Stimulated activated CD8-positive, alpha-beta memory T cell treated with anti-CD3 and anti-CD28 coated beads, Interleukin-7, amount 100 ng/mL, for 4 hours (primary cell): ENCODE measurements at places on chromosomes 3 and 15.

DNA sequence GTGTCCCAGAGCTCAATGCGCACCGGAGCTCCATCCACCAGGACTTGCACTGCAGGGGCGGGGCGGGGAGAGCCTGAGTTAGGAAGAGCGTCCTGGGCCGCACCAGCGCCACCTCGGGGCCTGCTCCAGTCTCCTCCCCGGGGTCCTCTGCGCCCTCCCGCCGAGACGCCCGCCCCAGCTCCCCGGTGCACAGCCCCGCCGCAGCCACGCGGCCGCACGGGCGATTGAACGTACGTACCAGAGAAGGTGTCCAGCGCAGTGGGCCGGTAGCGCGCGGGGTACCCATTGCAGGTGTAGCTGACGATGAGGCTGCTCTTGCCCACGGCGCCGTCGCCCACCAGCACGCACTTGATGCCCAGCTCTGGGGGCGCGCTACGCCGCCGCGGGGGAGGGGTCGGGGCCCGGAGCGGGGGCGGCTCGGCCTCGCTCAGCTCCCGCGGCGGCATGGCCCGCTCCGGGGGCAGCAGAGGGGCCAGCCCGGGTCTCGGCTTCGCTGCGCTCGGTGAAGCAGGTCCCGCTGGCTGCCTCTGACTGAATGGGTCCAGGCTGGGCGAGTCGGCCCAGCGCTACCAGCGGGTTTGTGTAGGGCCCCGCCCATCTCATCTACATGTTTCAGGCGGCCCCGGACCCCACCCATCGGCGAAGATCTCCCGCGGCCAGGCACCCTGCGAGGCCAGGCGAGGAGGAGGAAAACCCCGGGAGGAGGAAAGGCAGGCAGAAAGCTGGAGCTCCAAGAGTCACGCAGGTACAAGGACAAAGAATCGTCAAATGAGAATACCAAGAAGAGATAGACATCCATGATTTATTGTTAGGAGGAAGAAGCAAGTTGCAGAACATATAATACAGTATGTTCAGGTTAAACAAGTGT lies at the start of gene RHOV:
TSS of gene RHOV (minus strand) at position 541 of the 868 bp plus-strand sequence. CDS start at position 446, 95 bp downstream.
- DNase-seq: peak; percentile 47

DNA sequence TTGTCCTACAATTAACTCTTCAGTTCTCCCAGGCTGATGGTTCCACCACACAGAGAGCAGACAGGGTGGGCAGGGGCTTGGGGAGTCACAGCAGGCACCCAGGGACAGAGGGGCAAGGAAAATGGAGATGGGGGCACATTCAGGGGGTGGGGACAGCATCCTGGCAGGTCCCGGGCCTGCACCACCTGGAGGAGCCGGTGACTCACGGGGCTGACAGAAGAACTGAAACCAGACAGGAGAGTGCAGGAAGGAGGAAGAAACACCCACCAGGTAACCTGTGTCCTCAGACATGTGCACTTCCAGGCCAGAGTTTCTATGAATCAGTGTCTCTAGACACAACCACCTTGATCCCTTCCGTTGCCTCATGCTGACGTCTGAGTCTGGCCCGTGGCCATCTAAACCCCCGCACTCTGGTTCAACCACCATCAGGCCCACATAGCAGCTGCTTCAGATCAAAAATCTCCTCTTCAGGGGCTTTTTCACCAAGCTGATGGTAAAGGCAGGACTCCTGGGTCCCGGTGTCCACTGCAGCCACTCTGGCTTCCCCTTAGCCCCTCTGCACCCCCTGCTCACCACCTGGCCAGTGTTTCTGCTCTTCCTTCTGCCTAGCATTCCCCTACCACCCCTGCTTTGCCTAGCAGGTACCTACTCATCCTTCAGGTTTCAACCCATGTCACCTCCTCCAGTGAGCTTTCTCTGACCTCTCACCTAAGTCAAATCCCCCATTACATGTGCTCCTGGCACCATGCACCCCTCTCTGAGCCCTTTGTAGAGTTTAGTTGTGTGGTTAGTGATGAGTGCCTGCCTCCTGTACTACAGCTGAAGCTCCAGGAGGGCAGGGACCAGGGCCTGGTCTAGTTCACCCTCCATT lies 16.5 kb upstream of the CYP11A1 start:
- peak; percentile 81 for DNase-seq

DNA sequence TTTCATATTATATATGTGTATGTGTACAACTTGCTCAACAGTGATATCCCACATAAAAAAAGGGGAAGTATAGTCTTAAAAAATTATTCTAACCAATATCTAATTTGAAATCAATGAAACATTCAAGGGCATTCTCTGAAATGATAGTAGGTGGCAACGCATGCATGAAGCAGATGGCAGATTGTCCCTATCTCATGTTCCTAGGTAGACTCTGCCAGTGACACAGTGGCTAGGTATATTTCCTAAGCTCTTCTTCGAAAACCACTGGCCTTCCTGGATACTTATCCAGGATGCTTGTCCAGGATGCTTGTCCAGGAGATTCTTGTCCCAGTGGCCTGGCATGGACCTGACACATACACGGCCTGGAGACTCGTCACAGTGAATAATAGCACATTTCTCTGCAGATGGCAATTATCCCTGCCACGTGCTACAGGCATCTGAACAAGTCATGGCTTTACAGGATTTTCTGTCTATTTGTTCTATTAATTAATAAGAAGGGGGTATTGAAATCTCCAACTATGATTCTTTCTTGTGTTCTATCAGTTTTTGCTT lies 54.9 kb downstream of the OCA2 start:
- DNase-seq: no peak

- no peak for DNase-seq
These were observed 7.1 kb downstream of the NPTN start for GRCh38 chr15:73626072-73626471.

GRCh38 chr3:169940470-169941181 lies 26.0 kb upstream of the SEC62 start:
- DNase-seq: no peak

DNA sequence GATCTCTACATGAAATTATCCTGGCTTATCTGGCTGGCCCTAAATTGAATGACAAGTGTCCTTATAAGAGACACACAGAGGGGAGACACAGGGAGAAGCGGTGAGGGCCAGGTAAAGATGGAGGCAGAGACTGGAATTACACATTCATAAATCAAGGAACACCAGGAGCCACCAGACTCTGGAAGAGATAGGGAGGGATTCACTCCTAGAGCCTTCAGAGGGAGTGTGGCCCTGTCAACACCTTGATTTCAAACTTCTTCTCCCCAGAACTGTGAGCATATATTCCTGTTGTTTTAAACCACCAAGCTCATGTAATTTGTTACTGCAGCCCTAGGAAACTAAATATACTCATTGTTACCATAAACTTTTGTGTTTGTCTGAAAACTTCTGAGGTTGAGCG lies 193.7 kb downstream of the THRB start:
- no peak for DNase-seq

GRCh38 chr15:29410338-29410737 lies 140.7 kb upstream of the NSMCE3 start:
- no peak for DNase-seq

- no peak for DNase-seq
These were observed 73.1 kb upstream of the SLCO3A1 start for GRCh38 chr15:91780387-91780786.

GRCh38 chr3:132553826-132554225 lies 43.2 kb upstream of the ACKR4 start:
- no peak for DNase-seq

DNA sequence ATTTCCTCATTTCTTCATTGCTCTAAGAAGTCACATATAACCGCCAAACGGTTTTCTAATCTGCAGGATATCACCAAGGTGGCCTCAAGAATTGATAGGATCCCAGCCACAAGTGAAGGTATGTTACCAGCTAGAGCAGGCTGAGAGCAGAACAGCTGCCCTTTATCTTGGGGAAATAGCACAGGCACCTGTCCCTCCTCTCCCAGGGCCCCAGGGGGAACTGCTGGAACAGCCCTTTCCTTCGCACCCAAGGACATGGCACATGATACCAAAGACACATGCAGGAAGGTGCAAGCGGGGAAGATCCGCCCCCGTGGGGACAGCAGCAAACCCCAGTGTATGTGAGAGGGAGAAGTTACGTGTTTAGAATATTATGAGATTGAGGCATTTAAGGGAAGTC lies 35.3 kb downstream of the HOMER2 start:
- no peak for DNase-seq

DNA sequence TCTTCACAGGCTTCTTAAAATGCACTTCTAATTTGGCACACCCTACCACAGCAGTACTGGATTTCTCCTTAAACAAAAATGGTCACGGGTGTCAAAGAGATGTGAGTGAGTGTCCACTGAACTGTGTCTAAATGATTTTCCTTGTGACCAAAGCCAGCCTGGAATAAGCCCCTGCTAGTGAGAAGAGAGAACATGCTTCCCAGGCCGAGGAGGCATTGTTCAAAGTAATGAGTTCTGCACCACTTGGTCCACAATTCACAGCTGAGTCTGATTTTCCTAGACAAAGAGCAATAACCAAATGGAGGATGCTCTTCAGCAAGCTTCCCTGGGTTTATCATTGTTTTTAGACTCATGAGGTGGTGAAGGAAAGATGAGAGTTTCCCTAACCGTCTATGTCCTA lies 3.8 kb downstream of the PLCH1 start:
- DNase-seq: no peak

DNA sequence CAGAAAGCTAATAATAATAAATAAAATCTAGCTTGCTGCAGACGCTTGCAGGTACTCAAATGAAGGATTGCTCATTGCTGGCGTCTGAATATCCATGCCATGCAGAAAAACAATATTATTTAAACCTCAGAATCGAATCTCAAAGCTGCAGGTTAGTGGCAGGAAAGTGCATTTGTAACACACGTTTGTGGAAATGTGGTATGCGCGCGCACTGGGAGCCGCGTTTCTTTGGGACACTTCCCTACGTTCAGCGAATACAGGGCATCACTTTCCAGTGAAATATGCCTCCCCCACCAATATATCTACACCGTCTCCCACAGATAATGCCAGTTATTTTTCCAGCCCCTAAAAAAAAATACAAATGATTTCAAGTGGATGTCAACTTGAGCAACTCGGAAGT lies 37.1 kb downstream of the ZIC4 start:
- DNase-seq: no peak
